ENCODE measurements at places on chromosomes 2 and 18. TPM values are rescaled to one million over a fixed set of nuclear protein-coding genes. Genes with fewer than 3 reads are reported as not detected.

- no peak for DNase-seq
Observed at GRCh38 chr2:95303191-95303919, 6.2 kb downstream of the KCNIP3 start.

DNA sequence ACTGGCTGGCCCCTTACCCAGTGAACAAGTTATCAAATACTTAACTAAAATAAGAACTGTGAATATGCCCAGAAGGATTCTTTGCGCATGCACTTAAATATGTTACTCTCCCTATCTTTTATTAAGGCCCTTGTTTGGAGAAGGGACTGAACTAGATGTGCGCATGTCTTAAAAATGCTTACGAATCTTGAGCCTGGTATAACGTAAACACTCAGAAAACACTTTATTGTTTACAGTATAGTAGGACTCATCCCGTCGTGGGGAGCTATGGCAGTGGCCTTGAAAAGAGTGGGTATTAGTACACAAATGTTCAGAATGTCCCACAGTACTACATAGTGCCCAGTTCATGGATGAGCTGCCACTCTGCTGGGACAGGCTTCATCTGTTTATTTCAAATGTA lies 75.9 kb upstream of the MAP4K3 start:
- DNase-seq = no peak

GRCh38 chr18:59460072-59460420 lies 101.0 kb upstream of the LMAN1 start:
- DNase-seq = no peak

The FIGN gene
- total RNA-seq = 14.4 TPM

DNA sequence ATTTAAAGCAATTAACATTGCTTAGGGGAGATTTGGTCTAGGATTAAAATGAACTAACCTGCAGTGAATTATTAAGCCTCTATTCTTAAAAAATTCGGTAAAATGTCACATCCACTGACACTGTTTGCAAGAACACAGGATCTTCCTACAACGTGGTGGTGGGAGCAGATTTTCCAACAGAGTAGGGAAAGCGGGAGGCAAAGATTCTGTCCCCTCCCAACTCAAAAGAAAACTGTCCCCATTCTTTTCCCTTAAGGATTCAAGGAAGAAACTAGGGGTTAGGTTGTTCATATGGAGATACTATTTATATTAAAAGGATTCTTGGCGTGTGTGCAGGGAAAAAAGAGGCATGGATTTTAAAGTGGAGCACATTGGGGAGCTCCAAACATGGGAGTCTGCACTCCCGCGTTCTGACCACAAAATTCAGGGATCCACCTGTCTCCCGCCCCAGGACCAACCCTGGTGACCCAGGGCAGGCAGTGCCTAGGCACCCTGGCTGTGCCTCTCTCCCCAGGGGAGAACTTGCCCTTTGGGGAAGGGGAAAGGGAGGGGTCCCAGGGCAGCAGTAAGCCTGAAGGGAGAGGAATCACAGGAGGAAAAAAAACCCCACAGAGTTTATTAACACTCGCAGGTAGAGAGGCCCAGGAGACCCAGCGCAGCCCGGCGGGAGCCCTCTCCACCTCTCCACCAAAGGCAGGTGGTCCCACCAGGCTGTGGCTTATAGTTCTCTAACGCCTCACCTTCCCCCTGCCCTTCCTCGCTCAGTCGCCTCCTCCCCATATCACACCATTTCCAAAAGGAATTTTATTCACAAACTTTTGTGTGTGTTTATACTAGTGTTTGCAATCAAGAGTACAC lies 2.3 kb downstream of the PTGR3 start:
- DNase-seq = no peak

The TMEM37 gene
- 1.8 TPM for total RNA-seq

- no peak for DNase-seq
Observed at GRCh38 chr18:59893971-59894370, 5.8 kb upstream of the PMAIP1 start.

- DNase-seq = peak; percentile 54
Observed at GRCh38 chr18:32469691-32470459, 807 bp downstream of the GAREM1 start.

DNA sequence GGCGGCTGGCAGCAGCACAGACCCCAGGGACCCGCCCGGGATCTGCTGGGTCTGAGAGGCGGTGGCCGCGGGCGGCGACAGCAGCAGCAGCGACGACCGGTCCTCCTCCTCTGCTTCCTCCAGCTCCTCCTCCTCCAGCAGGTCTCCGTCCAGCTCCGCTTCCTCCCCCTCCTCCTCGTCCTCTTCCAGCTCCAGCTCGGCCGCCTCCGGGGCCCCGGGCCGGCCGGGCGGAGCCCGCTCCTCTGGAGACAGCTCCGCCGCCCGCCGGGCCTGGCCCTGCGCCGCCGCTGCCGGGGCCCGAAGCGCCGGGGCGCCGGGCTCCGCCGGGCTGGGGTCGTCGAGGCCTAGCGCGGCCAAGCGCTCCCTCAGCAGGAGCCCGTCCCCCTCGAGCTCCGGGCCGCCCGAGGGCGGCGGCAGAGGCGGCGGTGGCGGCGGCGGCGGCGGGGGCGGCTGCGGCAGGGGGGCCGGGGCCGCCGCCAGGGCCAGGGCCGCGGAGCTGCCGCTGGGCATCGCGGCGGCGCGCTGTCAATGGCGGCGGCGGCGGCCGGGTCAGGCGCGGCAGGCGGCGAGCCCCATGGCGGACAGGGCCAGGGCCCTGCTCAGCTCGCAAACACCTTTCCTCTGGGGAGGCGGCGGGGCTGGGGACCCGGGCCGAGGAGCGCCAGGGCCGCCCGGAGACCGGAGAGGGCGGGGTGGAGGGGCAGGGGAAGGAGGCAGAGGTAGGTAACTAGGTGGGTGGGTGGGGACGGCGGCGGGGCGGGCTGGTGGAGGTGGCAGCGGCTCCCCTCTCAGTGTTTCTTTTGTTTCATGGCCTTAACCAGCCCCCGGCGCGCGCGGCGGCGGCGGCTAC lies 445 bp downstream of the MEX3C start:
- peak; percentile 72 for DNase-seq

DNA sequence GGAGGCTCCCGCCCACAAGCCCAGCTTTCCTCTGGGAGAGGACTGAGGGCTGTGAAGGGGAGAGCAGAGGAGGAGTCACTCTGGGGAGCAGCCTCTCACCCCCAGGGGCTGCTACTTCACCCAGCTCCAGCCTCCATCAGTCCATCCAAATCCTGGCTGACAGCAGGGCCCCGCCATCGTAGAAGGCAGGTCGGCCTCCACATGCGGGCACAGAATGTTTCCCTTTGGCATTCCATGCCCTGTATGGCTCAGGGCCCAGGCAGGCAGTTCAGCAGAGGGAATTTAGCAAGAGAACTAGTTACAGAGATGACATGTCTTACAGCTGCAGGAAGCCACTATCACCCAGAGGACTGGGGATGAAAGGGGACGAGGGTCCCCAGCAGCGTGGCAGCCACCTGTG lies 6.4 kb upstream of the ODC1 start:
- DNase-seq = peak; percentile 51

The CNDP1 gene
- total RNA-seq = not detected

The MROH2A gene
- total RNA-seq = not detected

GRCh38 chr2:88483200-88483599 lies 30.7 kb upstream of the FOXI3 start:
- DNase-seq = no peak

DNA sequence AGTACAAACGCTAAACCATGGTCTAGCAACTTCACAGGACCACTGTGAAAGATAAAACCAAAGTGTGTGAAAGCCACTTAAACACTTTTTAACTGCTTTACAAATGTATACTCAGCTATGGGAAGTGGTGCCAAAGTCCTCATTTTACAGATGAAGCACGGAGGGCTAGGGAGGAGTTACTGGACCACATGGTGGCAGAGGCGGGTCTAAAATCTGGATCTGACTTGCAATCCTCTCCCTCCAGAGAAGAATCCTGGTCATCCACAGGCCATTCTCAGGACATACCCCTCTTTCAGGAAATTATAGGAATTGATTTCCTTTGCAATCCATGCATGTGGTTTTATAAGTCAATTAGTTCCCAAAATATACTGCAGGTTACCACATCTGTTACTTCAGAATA lies 84.6 kb upstream of the GYPC start:
- no peak for DNase-seq

The LDLRAD4 gene
- total RNA-seq = 32.3 TPM

- no peak for DNase-seq
Observed at GRCh38 chr2:120485096-120485495, 139.2 kb downstream of the INHBB start.

- DNase-seq = no peak
Observed at GRCh38 chr2:233503947-233504637, 62.5 kb downstream of the USP40 start.

The UGT1A6 gene
- not detected for total RNA-seq

- DNase-seq = no peak
Observed at GRCh38 chr2:54040250-54040649, 69.5 kb upstream of the PSME4 start.

DNA sequence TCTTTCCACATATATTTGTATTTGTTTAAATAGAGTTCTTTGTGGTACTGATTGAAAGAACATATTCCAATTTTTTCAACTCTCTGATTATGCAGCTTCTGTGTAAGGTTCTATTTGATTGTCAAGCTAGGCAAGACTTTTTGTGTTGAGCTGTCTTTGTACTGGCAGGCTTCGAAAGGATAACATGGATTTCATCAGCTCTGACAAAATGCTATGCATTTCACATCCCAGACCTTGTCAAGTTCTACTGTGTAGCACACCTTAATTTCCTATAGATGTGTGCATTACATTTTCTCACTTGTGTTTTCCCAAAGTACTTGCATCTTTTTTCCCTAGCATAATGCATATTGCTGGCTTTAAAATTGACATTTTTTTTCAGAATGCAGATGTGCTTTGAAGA lies 555.0 kb upstream of the GYPC start:
- no peak for DNase-seq

DNA sequence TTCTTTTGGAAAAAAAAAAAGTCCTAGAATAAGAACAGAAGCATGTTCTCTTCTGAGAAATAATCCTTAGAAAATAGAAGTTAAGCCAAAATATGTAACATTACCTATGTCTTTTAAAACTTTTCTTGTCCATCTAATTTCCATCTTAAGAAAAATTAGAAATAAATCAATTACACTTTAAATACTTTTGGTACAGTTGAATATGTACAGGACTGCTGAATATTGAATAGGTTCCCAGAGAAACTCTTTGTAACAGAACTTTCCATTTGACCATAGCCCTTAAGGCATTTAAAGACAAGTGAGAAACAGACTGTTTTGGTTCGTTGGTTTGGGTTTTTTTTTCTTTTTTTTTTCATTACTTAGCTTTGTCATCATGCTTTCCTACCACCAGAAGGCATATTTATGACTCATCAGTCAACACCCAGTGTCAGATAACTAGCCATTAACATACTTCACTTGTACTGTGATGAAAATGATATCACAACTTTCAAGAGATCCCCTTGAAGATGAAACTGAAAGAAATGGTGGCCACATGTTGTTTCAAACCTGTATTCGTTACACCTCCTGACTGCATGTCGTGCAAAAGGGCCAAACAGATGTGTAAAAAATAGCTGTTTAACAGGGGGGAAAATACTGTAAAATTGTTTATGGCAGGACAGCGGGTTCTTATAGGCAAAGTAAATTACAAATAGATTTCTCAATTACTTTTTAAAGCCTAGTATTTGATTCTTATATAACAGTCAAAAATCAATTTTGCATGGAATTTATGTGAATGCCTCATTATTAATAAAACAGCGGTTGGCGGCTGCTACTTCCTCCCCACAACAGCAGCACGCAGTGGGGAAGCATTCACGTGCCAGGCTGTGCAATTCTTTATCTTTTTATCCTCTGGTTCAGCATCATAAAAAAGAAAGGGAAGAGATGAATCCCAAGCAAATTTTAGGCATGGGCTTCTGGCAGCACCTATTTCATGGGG lies 280.7 kb upstream of the HNRNPA3 start:
- no peak for DNase-seq

DNA sequence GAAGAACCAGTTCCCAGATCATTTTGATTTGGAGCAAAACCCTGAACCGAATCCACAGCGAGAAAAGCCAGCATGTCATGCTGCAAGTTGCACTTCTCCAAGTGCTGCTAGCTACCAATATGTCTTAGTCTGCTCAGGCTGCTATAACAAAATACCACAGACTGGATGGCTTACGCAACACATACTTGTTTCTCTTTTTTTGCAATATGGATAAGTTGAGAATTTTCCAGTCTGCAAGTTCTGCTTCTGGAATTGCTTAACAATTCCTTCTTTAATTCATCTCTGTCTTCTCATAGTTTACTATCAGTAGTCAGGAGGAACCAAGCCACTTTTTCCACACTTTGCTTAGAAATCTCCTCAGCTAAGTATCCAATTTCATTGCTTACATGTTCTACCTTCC lies 105.9 kb upstream of the RBBP8 start:
- no peak for DNase-seq

- no peak for DNase-seq
Observed at GRCh38 chr2:210003359-210003758, 921 bp downstream of the RPE start.

- DNase-seq = no peak
Observed at GRCh38 chr2:28796620-28797019, 14.0 kb upstream of the SPDYA start.

DNA sequence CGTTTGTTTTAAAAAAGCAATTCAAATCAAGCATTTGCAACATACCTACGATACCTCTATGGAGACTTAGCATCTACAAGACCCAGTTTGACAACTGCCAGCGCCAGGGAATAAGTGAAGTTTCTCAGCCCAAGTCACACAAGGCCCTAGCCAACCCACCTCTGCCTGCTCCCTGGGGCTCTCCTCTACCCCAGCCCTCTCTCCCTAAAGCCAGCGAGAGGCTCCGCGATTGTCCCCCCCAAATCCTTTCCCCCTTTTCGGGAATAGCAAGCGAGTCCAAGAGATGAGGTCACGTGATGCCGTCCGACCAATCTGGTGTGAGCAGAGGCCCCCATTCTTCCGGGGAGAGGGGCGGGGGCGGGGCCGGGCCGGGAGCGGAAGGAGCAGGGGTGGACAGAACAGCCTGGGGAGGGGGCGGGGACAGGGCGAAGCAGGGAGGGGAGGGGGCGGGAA lies 102.2 kb upstream of the RAB6C start:
- DNase-seq = peak; percentile 95

The CD8B2 gene
- total RNA-seq = not detected

- DNase-seq = no peak
Observed at GRCh38 chr2:224987733-224988132, 54.5 kb downstream of the DOCK10 start.

The LINC00305 gene
- total RNA-seq = not detected
